ENCODE measurements at places on chromosomes 11 and 22. TPM values are rescaled to one million over a fixed set of nuclear protein-coding genes. Genes with fewer than 3 reads are reported as not detected.

Gene AMBRA1
- 17.3 TPM for total RNA-seq

Gene KCNJ11
- total RNA-seq, result not detected

Gene SESN3
- total RNA-seq, result 10.5 TPM

Gene LYVE1
- 0.36 TPM for total RNA-seq

Gene LRRC55
- not detected for total RNA-seq

Gene TSPAN18
- 2.7 TPM for total RNA-seq

Gene OR51B5
- not detected for total RNA-seq

Gene USH1C
- not detected for total RNA-seq

Data from cardiac atrium fibroblast (primary cell).